Stimulated activated CD4-positive, alpha-beta T cell treated with anti-CD3 and anti-CD28 coated beads, TNF-alpha, amount 100 ng/mL, for 1 hour (primary cell): ENCODE measurements at places on chromosomes 13 and 19.
A peak's percentile ranks its signal among the peaks of the same experiment; 100 is the strongest.

DNA sequence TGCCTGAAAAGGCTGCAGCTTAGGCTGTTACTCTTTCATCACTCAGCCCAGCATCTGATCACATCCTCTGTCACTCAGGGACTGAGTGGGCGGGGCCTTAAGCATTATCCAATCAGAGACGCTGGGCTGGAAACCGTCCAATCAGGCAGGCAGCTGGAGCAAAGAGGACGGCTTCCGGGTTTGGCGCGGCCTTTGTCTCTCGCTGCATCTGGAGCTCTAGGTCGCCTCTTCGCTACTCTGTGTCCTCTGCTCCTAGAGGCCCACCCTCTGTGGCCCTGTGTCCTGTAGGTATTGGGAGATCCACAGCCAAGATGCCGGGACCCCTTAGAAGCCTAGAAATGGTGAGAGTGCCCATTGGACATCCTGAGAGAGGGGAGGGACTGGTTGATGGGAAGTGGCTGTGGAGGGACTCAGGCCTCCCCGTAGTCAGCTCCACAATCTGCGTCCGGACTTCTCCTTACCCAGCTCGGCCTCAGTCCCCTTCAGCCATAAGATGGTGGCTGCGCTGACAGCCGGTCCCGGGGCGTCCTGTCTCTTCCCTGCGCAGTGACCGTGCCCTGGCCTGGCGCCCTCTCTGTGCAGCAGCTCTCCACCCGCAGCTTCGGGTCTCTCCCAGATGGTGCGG lies at the start of gene ZNF486:
ZNF486 (plus strand) TSS at position 195 of the 625 bp plus-strand sequence; CDS start at position 312, 117 bp downstream.
- DNase-seq: peak; percentile 78

- DNase-seq: no peak
Observed at GRCh38 chr19:7928741-7929701, 3.1 kb upstream of the CTXN1 start.

GRCh38 chr13:45280751-45281634 lies 60.0 kb downstream of the TPT1 start:
- no peak for DNase-seq

- DNase-seq: no peak
Observed at GRCh38 chr19:46134527-46134926, 10.0 kb upstream of the IGFL3 start.

- no peak for DNase-seq
Observed at GRCh38 chr13:107296804-107297203, 728.9 kb upstream of the ARGLU1 start.

DNA sequence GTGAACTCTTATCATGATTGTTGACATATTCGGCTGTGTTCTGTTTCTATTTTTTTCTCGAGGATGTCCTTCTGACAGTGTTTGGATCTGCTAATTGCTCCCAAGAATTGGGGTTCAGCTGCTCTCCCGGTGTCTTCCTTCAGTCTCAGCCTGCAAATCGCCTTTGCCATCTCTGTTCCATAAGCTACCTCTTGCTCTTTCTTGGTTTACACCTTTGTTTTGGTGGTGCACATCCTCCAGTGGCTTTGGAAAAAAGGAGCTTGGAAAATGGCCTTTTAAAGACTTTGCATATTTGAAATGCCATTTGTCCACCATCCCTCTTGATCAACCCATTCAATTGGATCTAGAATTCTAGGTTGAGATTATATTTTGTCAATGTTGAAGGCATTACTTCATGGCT lies 137.2 kb downstream of the URI1 start:
- DNase-seq: no peak

DNA sequence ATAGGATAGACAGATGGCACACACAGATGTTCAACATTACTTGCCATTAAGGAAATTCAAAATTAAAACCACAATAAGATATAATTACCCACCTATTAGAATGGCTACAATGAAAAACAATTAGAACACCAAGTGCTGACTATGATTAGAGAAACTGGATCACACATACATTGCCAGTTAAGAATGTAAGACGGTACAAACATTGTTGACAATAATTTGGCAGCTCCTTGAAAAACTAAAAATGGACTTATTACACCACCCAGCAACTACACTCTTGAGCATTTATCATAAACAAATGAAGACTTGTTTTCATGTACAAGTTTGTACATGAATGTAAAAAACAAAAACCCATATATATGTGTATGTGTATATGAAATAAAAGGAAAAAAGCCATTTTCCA lies 13.7 kb downstream of the ZNF461 start:
- DNase-seq: no peak

GRCh38 chr13:77544355-77544754 lies 8.8 kb downstream of the SCEL start:
- DNase-seq: no peak

- no peak for DNase-seq
Observed at GRCh38 chr13:39565036-39565949, 37.7 kb downstream of the LHFPL6 start.

DNA sequence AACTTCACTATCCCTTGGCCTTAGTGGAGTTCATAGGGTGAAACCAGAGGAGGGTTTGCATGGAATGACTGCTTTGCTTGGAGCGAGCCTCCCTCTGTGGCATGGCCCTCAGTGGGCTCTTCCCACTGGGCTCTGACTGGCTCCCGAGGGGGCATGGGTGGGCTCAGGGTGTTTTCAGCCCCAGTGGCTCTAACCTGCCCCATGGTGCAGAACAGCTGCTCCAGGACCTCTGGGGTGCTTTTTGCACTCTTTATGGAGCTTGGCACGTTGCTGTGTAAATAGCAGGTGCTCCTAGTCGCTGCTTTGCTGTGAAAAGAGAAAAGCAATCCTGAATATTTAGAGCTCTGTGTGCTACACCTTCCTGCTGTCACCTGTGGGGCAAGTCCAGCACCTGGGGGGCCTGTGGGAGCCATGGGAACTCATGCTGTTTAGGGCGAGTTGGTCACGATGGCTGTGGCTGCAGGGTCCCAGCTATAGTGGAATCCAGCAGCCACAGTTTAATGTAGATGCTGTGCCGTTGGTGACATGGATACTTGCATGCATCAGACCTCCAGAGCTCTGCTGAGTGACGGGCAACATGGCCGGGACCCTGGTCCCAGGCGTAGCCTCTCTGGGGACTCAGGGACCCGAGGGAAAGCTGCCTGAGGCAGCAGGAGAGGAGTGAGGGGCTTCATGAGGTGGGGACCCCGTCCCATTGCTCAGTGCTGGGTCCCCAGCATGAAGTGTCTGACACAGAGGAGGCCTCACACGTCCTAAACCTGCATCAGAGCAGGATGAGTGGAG lies 14.3 kb upstream of the MCF2L start:
- no peak for DNase-seq

DNA sequence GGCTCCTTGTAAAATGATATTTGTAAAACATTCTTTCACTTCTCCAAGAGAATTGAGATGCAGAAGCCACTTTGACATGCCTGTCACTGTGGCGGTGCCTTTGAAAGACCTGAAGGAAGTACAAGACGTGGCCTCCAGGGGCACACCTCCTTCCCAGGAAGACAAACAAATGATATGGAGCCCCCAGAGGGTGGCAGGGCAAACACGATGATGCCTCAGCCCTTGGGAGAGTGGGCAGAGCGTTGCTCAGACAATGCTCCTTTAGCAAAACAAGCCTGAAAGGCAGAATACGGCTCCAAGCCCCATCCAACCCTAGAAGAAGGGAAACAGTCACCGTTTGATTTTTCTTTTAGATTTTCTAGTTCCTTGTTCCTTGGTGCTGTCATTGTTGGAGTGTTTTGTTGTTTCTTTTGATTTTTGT lies 9.2 kb upstream of the ATP12A start:
- DNase-seq: no peak

DNA sequence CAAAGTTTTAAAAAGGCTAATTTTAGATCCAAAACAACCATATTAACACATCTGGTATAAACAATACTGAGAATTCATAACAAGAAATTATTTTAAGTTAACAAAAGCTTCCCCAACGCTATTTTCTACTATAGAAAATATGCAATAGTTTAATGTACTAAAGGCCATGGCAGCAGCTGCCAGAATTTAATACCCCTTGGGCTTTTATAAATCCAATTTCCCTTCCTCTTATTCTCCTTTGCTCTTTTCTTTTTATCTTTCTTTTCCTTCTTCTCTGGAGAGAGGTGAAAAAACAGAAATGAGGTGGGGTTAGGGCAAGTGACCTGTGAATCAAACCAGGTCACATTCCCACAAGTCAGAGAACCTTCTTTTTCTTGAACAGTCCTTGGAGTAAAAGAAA lies 58.9 kb downstream of the ENOX1 start:
- no peak for DNase-seq

DNA sequence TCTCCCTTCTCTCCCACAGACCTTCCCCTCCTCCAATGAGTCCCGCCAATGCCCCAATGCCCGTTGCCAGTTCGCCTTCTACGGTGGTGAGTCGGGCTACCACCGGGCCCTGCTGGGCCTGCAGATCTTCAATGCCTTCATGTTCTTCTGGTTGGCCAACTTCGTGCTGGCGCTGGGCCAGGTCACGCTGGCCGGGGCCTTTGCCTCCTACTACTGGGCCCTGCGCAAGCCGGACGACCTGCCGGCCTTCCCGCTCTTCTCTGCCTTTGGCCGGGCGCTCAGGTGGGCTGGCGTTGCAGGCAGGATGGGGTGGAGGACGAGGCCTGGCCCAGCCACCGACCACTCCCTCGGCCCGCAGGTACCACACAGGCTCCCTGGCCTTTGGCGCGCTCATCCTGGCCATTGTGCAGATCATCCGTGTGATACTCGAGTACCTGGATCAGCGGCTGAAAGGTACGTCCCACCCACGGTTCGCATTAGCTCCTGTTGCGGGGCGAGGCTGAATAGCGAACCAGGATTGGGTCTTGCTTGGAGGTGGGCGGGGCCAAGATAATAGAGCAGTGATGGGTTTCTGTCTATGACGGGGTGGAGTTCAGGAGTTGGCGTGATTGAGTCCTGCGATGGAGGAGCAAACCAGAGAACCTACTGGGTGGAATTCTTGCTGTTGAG lies 11.1 kb downstream of the SLC44A2 start:
- no peak for DNase-seq

- DNase-seq: no peak
Observed at GRCh38 chr13:91045351-91046034, 302.0 kb upstream of the MIR17HG start.

DNA sequence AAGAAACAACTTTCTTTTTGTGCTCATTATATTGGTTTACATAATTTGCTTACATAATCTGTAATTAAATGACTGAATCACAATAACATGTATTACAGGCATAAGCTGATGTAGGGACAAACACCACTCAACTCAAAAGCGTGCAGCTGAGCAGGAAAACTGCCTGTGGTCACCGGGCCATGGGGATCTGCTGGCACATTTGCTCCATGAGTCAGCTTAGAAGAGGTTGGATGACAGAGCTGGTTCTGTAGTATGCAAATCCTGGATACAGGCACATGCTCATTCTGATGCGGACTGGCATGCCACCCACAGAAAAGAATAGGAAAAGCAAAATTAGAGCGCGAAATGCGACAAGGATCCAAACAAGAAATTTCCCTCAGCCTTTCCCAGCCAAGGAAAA lies 128.6 kb downstream of the USP12 start:
- no peak for DNase-seq

DNA sequence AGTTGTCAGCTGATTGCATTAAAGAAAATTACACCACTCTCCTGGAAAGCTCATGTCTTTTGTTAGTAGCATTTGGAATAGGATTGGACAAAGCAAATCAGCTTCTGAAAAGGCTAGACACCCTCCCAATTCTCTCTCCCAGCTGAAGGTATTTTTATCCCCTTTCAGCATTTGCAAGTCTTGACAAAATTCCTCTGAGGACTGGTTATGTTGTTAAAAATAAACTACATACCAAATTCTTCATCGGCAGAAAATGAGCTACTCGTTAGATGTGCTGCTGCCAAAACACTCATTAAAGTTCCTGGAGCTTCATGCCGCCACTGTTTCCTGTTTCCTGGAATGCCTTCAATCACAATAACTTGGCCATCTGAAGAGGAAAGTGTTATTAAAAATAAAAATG lies 37.1 kb downstream of the UTP14C start:
- no peak for DNase-seq

DNA sequence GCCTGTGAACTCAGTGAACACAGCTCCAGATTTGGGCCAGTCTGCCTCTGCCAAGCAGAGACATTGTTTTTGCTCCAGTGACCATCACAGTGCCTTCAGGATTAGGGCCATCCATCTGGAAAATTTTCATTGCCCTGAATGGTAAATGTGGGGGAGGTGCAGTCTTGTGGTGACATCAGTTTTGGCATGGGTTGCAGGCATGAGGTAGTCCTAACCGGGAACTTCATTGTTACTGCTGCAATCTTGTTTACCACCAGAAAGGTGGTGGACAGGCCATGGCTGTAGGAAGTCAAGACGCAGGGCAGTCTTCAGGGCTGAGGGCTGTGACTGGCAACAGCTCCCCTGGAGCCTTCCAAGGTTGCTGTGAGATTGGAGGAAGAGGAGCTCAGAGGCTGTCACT lies 55.2 kb downstream of the SPATA13 start:
- no peak for DNase-seq

GRCh38 chr19:18475004-18475453 lies 37.1 kb upstream of the ISYNA1 start:
- no peak for DNase-seq

GRCh38 chr19:37969695-37970094 lies 62.7 kb downstream of the SIPA1L3 start:
- no peak for DNase-seq

DNA sequence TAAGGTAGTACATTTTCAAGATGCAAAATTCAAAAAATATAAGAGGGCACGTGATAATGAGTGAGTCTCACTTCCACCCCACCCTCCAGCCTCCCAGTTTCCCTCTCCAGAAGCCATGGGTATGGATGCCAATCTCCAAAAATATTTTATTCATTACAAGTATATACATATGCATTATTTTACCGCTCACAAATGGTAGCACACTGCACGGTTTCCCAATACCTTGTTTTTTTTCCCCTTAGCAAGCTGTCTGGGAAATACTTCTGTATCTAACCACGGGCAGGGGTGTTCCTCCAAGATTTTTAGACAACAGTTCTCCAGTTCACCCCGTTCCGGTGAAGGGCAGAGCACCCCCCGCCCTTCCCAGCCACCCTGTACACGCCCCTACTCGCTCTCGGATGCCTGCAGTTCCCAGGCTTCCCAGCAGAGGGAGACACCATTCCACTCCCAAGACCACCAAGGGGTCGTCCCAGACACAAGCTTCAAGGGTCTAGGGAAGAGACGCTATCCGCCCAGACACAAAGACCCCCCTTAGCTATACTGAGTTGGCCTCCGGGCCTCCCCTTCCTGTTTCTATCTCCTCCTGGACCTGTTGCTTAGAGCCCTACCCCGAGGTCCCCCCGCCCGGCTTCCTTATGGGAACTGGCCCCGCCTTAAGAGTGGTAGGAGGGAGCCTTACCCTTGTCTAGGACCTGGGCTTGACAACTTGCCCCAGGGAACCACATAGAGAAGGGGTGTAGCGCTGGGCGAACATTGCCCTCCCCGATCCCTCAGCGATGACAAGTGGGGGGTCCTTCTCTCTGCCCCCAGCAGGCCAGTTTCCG lies 1.1 kb upstream of the FXYD3 start:
- peak; percentile 16 for DNase-seq

DNA sequence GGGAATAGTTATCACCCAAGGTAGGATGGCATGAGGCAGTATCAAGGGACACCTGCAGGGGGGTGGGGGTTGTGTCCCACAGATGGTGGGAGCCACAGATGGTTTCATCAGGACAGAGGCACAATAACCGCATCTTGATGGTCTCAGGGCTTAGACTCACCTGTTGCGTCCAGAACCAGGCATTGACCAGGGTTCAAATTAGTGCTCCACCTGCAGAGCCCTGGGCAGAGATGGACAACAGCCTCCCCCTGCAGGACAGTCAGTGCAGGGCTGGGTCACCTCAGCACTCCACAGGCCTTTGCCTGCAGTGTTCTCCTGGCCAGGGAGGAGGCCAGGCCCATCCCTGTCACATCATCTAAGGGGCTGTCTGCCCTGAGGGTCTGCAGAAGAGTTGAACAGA lies 14.5 kb upstream of the CEACAM1 start:
- no peak for DNase-seq

- DNase-seq: no peak
Observed at GRCh38 chr19:4429771-4430171, 27.3 kb downstream of the CHAF1A start.

GRCh38 chr13:26839682-26840081 lies 79.1 kb upstream of the GPR12 start:
- no peak for DNase-seq
